Testis (tissue), 5 donors: ENCODE measurements at places on chromosomes 7 and 10. TPM values are rescaled to one million over a fixed set of nuclear protein-coding genes. Genes with fewer than 3 reads are reported as not detected.

DNA sequence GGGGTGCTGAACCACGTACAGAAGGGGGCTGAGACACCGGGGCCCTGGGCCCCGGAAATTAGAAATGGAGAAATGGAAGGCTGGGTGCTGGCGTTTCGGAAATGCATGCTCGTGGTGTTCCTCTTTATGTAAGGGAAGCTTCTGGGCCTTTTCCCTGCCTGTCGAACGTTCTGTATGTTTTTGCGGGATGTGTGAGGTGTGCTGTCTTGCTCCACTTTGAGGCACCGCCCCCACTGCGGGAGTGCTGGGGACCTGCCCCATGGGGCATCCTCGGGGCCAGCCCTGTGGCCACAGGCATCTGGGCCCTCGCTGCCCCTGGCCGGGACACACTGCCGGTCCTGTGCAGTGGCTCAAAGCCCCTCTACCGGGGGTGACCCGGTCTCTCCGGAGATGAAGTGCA is 1.7 kb upstream of the VENTX start:
- DNase-seq: no peak

DNA sequence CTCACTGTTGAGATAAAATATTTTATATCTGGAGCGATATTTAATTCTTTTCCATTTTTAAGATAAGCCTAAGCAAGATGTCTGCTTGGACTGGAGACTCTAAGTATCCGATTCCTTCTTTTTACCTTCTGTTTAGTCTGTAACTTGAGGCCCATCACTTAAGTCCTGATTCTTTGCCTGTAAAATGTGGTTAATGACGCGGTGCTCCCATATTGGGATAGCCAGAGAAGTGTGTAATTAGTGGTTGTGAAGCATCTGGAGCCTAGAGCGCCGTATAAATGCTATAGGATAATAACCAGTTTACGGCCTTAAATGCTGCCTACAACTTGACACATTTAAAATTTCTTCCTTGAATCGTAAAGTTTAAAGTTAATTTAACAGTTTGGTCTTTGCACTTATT is 132.9 kb downstream of the CHN2 start:
- DNase-seq: no peak

GRCh38 chr7:155412416-155413253 is 45.3 kb upstream of the EN2 start:
- DNase-seq: peak; percentile 77

- no peak for DNase-seq
Observed at GRCh38 chr10:23253780-23254179, 61.7 kb downstream of the PTF1A start.

GRCh38 chr10:32939296-32940111 is 18.5 kb downstream of the ITGB1 start:
- no peak for DNase-seq

DNA sequence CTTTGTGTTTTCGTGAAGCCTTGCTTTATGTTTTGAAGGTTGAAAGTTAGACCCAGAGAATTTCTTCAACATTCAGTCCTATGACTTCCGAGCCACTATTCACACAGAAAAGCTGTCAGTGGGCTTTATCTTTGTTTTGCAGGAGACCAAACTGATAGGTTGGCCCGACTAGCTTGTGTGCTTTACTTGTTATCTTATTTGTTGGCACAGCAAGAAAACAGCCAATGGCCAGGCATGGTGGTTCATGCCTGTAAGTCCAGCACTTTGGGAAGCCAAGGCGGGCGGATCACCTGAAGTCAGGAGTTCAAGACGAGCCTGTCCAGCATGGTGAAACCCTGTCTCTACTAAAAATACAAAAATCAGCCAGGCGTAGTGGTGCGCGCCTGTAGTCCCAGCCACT is 16.0 kb upstream of the GDI2 start:
- DNase-seq: no peak

DNA sequence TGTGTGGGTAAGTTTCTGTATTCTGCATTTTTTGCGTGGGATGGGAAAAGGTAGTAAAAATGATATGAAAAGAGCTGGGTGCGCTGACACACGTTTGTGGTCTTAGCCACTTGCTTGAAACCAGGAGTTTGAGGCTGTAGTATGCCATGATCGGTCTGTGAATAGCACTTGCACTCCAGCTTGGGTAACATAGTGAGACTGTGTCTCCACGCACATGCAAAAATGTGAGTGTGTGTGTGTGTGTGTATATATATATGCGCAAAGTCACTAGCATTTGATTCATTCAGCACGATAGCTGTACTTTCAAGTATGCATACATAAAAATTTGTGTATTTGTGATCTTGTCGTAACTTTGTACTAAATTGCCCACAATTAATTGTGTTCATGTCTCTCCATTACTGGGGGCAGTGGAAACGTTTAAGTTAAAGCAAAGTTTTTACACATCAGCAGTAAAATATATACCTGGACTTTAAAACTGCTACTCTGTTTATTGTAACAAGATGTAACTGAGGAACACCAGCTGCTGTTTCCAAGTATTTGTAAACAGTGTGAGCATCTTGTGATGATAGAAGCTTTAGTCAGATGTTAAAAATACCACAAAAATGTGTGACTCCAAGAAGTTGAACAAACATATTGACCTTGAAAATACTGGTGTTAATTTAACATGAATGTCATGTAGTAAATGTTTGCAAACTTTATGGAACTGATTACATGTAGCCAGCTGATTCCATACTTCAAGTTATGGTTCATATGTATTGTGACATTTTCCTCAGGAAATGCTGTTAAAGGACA is 1.6 kb downstream of the ZRANB1 start:
- no peak for DNase-seq

GRCh38 chr7:130276796-130277762 is 10.4 kb downstream of the CPA2 start:
- DNase-seq: no peak

DNA sequence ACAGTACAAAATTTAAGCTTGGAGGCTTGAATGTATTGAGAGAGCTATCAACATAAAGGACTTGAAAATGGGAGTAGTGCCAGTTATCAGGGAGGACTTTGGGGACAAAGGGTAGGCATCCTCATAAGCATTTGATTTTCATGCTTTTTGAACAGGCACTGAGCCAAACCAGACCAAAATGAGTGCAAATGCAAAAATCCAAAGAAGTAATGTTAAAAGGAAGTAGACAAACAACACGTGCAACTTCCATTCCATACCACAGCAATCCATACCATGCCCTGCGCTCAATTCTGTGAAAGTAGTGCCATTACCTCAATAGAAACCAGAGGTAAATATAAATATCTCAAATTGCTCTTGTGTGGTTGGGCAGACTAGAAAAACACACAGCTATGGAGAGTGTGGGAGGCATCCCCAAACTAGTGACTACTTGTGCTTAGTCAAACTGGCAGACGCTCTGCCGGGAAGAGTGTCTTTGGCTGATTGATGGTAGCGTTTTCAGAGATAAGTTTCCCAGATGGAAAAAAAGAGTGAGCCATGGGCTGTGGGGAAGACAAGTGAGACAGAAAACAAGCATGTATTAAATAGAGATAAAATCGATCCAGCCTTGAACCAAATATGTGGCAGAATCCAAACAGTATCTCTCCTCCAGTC is 161.5 kb downstream of the CREB5 start:
- DNase-seq: no peak

DNA sequence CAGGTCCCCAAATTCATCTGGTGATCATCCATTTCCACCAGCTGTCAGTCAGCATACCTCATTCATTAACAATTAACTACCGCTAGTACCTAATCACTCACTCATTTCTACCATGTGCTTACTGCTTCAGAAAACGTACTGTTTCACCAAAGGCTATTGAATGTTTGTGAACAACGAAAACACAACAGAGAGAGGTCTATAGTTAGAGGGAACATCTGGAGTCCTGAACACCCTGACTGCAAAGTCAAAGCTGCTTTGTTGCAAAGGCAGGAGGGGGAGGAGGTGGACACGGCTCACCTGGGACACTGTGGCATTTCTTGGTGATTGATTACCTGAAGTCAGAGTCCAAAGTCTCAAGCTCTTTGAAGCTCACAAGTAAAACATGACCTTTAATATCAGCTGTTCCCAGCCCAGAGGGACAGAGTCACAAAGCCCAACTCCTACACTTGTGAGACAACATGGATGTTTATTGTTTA is 342.3 kb upstream of the ADARB2 start:
- no peak for DNase-seq

- no peak for DNase-seq
Observed at GRCh38 chr10:17640331-17640816, 3.6 kb upstream of the STAM start.

DNA sequence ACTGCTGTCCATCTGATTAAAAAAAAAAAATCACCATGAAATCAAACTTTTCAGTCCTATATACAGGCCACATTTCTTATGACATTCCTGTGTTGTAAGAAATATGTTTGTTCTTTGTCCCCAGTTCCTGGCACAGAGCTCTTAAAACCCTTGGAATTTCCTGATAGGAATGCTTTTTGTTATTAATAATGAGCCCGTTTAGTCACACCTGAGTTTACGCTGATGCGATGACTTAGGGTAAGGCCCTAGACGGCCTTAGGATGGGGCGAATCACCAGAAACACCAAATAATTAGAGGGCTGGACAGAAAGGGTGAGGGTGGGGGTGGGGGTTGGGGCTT is 17.5 kb downstream of the TSPAN15 start:
- DNase-seq: no peak

GRCh38 chr10:62900829-62901571 is 84.8 kb upstream of the EGR2 start:
- no peak for DNase-seq

DNA sequence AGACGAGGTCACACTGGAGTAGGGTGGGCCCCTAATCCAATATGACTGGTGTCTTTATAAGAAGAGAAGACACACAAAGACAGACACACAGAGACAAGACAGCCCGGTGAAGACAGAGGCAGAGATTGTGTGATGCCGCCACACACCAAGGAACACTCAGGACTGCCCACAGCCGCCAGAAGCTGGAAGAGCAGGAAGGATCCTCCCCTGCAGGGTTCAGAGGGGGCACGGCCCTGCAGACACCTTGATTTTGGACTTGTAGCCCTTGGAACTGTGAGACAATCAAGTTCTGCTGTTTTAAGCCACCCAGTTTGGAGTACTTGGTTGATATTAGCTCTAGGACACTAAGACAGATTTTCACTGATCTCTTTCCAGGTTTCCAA is 72.1 kb upstream of the NANOS1 start:
- DNase-seq: no peak

DNA sequence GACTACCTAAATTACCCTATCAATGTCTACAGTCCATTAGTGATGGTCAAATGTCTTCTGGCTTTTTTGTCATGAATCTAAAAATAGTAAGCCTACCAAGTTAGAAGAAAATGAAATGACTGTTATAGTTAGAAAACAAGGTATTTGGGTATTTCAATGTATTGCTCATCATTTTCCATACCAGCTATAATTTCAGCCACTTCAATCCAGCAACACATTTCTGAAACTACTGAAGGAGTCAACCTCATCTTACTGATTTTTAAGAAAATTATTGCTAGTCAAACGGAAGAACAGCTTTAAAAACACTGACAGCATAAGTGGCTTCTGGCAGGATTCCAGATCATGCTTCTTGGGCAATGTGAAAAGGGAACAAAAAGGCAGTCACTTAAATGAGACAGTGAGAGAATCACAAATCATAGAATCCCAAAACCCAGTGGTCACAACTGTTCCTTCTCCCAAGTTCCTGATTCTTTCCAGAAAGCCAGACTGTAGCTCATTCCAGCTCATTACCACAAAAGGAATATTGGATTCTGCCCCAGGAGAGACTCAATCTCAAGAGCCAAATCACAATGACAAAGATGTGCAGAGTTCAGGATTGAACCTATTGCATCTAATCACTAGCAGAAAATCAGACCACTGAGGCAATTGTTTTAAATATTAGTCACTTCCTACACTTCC is 61.2 kb upstream of the LRRN3 start:
- peak; percentile 16 for DNase-seq

GRCh38 chr10:58775960-58776567 is 263.4 kb downstream of the BICC1 start:
- no peak for DNase-seq

GRCh38 chr7:35648367-35648766 is 46.6 kb downstream of the HERPUD2 start:
- no peak for DNase-seq

GRCh38 chr7:38306171-38306570 is 32.7 kb upstream of the TARP start:
- DNase-seq: no peak

DNA sequence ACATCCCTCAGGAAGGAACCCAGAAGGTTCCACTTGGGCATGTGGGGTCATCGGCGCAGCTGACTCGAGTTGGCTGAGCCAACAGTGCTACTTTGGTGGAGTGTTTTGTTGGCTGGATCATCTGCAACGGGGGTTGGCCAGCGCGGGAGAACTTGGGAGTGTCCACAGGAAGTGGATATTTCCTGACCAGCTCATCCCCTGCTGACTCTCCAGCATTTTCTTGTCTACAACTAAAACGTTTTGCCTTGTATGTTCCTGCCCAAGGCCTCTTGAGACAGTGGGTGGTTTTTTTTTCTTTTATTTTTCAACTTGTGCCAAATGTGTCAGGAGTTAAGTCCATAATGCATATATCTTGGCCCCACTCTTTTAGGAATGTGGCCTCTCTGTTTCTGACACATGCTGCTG is 208.6 kb downstream of the ZNF365 start:
- DNase-seq: peak; percentile 49

DNA sequence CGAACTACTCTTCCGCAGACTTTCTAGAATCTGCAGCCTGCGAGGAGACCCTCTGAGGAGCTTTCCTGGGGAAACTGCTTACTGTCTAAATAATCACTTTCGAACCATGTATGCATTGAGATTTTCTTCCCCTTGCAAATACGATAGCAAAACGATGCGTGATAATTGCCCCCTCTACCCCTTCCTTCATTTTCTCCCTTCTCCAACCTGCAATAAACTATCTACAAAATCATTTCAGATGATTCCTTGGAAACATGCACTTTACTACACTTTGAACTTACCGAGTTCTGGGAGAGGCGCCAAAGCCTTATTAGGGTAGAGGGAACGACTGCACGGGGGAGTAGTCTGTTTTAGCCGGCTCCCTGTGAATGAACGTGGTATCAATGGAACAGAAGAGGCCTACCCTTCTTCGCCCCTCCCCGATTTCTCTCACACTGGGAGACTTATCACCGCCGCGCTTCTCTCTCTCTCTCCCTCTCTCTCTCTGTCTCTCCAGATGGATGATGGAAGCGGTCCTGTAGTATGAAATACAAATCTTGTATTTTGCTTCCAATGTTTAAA is at the start of gene FGFBP3:
Gene FGFBP3 (minus strand): TSS at position 370 of the 561 bp plus-strand sequence. CDS start 517 bp downstream, outside the sequence.
- DNase-seq: peak; percentile 43

- DNase-seq: no peak
Observed at GRCh38 chr7:89666136-89666835, 488.0 kb upstream of the STEAP1 start.

GRCh38 chr7:82624337-82624736 is 180.8 kb upstream of the CACNA2D1 start:
- no peak for DNase-seq

The GPR26 gene
- total RNA-seq: 0.31 TPM

The ASB10 gene
- 0.39 TPM for total RNA-seq

The NAPEPLD gene
- 53.1 TPM for total RNA-seq

The ASB4 gene
- total RNA-seq: 1.9 TPM

The TMEM120A gene
- 150 TPM for total RNA-seq

The HYCC1 gene
- 19.3 TPM for total RNA-seq

The ATE1 gene
- 41.9 TPM for total RNA-seq

The ERVW-1 gene
- 16.5 TPM for total RNA-seq

The PRSS37 gene
- total RNA-seq: 17.1 TPM

The NCAPG2 gene
- 34.0 TPM for total RNA-seq

The C10orf143 gene
- 3.7 TPM for total RNA-seq

The SAMD8 gene
- 66.3 TPM for total RNA-seq

The SORCS1 gene
- 9.6 TPM for total RNA-seq
